ENCODE measurements at places on chromosomes 7 and 10.

GRCh38 chr7:35533902-35534301 is 161.0 kb downstream of the HERPUD2 start:
- no peak for DNase-seq

GRCh38 chr10:133087679-133088178 is at the start of gene ADGRA1:
TSS of gene ADGRA1 (plus strand) at chr10:133087924. CDS start at chr10:133088910, 986 bp downstream.
- DNase-seq, result no peak

GRCh38 chr7:1124164-1124563 is 35.8 kb downstream of the ZFAND2A start:
- DNase-seq, result no peak

DNA sequence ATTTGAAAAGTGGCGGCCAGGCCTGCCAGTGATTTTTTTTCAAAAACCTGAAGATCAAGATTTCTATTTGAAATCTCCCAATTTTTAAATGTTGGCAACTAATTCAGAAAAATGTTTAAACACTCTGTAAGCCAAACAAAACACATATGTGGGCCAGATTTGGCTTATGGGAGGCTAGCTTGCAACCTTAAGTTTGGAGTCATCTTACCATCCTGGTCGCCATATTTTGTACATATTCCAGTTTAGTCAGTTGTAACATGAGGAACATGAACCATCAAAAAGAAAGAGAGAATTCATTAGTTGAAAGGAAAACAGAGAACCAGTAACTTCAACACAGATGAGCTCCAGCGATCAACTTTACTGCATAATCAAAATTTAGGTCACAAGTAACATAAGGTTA is 115.4 kb downstream of the TMEM26 start:
- no peak for DNase-seq

DNA sequence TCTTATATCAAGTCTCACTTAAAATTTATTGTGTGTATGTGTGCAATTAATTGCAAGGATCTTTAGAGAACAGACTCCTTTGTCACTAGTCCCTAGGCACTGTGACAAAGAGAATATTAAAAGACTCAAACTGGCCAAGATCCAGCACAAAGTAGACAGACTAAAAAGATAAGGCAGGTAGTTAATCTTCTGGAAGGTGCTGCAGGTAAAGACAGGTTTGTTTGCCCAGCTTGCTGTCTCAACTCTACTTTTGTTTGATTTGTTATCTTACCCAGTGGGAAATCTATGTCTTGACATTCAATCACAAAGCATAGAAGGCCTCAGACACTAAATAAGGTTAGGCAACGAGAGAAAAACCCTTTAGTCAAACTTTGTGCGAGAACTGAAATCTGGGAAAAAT is 807.9 kb upstream of the LRRN3 start:
- no peak for DNase-seq

GRCh38 chr10:110610308-110610774 is 33.8 kb upstream of the RBM20 start:
- peak; percentile 28 for DNase-seq

GRCh38 chr7:128357217-128357613 is 4.3 kb downstream of the PRRT4 start:
- DNase-seq, result no peak

- no peak for DNase-seq
Observed at GRCh38 chr7:144606261-144606660, 202.8 kb upstream of the NOBOX start.

DNA sequence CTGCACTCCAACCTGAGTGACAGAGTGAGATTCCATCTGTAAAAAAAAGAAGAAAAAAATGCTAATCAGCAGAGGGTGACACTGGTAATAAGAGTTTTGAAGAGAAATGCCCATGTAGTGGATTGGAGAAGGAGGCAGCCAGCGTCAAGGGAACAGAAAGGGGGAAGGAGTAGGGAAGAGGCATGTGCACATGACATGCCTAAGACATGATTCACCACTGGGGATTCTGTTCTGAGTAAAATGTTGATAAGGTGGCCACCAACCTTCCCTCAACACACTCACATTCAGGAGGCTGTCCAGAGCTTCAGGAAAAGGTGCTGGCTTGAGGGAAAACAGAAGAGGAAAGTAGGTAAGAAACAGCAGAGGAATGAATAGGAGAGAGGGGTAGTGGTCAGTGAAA is 39.9 kb downstream of the AKR1D1 start:
- no peak for DNase-seq

GRCh38 chr10:62934258-62934657 is 118.1 kb upstream of the EGR2 start:
- DNase-seq, result no peak

- no peak for DNase-seq
Observed at GRCh38 chr10:119602241-119603095, 5.7 kb upstream of the TIAL1 start.

DNA sequence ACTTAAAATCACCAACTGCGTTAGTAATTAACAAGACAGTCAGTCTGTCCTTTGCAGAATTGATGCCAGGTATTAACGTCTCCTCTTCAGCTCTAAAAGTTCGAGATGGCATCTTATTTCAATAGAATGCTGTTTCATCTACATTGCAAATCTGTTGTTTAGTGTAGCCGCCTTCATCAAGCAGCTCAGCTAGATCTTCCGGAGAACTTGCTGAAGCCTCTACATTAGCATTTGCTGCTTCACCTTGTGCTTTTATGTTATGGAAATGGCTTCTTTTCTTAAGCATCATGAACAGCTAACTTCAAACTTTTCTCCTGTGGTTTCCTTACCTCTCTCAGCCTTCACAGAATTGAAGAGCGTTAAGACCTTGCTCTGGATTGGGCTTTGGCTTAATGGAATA is 95.5 kb upstream of the FAM20C start:
- no peak for DNase-seq

GRCh38 chr7:31688996-31689395 is 2.0 kb downstream of the PPP1R17 start:
- DNase-seq, result no peak

DNA sequence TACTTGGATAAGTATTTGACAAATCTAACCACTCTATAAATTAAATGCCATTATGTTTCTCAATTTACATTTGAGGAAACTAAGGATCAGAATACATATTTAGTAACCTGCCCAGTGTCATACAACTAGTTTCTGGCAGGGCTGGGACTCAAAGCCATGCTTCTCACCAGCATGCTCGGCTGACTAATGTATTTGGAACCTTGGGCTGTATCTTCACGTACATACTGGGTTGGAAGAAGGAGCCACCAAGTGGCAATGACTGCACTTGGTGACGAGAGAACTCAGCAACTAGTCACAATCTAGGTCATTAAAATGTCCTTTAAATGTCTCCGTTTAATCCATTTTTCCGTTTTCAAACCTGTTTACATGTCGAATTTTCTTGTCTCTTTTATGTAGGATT is 42.9 kb downstream of the CHRM2 start:
- DNase-seq, result no peak

DNA sequence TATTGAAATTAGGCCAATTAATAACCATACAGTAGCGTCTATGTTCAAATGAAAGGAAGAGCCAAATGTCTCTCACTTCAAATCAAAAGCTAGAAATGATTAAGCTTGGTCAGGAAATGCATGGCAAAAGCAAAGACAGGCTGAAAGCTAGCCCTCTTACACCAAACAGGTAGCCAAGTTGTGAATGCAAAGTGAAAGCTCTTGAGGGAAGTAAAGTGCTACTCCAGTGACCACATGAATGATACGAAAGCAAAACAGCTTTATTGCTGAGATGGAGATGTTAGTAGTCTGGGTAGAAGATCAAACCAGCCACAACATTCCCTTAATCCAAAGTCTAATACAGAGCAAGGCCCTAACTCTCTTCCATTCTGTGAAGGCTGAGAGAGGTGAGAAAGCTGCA is 123.8 kb downstream of the TEX36 start:
- DNase-seq, result no peak

GRCh38 chr10:63376560-63377304 is 89.0 kb downstream of the JMJD1C start:
- no peak for DNase-seq

- DNase-seq, result no peak
Observed at GRCh38 chr10:17712717-17713471, 39.1 kb upstream of the TMEM236 start.

DNA sequence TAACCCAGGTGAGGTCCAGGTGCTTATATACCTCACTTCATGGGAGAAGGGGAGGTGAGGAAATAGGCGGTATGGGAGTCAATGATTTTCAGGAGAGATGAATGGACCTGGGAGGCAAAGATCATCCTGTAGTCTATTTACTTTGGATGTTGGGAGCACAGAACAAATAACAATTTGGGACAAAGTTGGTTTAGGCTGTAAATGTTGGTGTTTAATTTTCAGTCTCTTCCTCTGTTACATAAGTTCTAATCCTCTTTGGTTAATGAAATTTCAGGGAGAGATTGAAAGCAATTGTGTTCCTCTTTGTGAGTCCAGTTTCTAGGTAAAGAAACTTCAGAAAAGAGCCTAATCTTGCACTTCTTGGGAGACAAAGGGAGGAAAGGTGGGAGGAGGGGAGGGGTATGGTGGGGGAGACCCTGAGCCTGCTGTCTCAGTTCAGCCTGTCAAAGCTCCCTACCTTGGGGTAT is 46.9 kb downstream of the AKR1C4 start:
- no peak for DNase-seq

DNA sequence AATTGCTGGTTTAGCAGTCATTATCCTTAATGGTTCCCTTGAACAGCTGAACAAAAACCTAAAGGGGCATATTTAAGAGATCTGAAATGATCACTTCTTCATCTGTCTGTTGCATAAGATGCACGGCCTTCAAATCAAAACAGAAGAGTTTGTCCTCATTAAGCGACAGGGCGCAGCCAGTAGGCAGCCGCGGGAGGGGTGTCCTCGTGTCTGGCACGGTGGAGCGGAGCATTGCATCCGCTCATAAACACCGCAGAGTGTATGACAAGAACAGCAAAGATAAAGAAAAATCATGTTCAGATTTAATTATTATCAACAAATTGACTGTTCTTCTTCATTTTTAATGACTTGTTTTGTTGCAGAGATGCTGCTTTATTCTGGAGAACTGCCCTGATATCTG is 255.6 kb upstream of the ADARB2 start:
- no peak for DNase-seq

- DNase-seq, result no peak
Observed at GRCh38 chr10:70191972-70192305, 21.6 kb upstream of the SAR1A start.
